ENCODE measurements at places on chromosomes 3 and 15. TPM values are rescaled to one million over a fixed set of nuclear protein-coding genes. Genes with fewer than 3 reads are reported as not detected.

DNA sequence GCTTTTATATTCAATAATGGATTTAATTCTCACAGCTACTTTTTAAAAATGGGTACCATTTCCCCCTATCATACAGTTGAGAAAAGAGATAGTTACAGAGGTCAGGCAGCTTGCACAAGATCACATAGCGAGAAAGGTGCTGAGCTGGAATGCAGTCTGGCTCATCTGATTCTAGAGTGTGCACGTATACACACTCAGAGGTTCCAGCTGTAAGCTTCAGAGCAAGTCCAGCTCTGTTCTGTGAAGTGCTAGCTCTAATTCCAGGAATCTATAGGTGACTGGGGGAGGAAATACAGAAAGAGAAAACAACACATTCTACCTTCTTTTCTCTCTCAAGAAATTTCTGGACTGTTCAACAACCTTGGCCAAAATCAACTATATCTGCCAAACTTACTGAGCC is 318.7 kb downstream of the FOXP1 start:
- no peak for DNase-seq

DNA sequence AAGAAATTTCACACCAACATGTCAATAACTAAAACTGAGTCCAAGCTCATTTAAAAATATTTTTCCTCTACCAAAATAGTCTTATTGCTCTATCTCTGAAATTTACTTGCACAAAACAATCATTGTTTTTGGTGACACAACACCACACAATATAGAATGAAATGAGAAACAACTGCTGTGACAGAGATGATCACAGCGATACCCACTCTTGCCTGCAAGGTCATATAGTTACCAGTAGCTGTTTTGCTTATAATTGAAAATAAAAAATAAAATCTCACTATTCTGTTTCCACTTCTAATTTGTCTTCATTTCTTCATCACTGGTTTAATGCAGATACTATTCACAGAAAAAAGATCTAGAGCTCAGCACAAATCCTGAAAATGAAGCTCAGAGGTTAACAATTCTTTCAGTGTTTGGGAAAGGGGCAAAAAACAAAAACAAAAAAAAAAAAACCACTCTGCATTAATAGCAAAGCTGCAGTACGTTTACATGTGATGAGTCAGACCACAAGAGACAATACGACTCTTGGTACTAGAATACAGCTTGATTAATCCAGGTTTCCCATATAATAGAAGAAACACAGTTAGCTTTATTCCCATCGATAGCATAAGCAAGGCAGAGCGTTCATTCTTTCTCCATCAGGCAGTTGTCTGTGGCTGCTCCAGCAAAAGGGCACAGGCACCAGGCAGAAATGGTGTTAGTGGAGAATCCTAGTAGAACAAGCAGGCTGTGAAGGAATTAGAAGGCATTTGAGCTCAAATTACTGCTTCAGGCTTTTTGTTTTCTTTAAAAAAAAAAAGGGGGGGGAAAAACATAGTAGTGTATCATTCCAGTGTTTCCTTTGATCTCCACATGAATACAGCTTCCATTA is 773 bp downstream of the ANKRD28 start:
- no peak for DNase-seq

DNA sequence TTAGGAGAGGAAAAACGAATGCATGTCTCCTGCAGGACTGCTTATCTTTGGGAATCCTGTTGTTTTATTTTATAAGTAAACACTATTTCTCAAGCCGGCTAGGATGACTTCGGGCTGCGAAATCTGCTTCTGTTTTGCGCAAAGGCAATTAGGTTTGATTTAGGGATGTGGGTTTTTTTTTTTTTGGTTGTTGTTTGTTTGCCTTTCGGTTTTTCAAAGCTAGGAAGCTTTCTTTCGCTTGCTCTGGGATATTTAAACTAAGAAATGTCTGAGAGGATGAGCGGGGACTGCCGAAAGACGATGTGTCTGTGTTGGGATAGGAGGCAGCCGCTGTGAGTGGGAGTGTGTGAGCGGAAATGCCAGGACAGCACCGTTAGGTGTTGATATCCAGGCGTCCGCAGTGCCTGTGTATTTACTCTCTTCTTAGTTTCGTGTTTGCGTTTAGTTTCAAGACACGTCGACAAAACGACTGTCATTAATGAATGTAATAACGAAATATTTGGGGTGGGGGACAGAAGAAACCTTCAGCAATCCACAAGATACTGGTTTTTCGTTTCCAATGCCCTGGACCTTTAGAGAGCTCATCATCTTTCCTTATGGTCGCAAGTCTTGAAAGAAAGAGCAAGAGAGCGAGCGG is 604 bp downstream of the ISL2 start:
- no peak for DNase-seq

- peak; percentile 42 for DNase-seq
Measured at GRCh38 chr3:141051443-141052200, 475 bp downstream of the SPSB4 start.

- no peak for DNase-seq
Measured at GRCh38 chr3:188605905-188606304, 451.9 kb downstream of the LPP start.

GRCh38 chr15:85407421-85408269 is 27.2 kb downstream of the AKAP13 start:
- no peak for DNase-seq

GRCh38 chr15:81642451-81642990 is 268.5 kb upstream of the TMC3 start:
- DNase-seq, result no peak

- no peak for DNase-seq
Measured at GRCh38 chr3:57738391-57738790, 17.7 kb upstream of the SLMAP start.

DNA sequence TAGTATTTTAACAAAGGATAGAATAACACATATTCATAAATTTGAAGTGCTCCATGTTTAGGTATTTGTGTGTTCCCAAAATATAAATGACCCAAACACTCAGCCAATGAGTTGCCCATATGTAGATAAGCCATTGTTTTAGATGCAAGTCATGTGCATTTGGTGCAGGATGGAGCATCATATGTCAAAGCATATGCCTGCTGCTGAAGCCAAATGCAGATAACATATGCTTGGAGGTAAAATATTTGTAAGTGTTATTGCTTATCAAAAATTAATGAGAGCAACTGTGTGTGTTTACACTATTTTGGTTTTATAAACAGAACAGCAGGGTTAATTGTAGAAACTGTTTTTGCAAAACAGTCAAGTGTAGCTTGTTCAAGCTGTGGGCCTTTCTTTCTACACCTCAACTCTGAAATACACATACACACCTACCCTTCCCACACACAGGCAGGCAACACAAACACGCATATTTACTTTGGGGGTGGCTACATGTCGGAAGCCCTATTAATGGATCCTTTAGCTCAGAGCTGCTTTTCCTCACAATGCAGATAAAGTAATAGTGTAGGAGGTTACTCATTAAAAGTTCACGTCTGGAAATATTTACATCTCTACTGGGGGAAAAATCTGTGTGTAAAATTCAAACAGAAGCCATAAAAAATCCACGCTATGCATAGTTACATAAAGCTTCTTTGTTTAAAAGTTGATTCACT is 521.4 kb downstream of the ZNF385D start:
- DNase-seq, result no peak

GRCh38 chr15:83379579-83379959 is 67.6 kb upstream of the SH3GL3 start:
- no peak for DNase-seq

GRCh38 chr3:7518456-7518855 is 657.5 kb downstream of the GRM7 start:
- DNase-seq, result no peak

DNA sequence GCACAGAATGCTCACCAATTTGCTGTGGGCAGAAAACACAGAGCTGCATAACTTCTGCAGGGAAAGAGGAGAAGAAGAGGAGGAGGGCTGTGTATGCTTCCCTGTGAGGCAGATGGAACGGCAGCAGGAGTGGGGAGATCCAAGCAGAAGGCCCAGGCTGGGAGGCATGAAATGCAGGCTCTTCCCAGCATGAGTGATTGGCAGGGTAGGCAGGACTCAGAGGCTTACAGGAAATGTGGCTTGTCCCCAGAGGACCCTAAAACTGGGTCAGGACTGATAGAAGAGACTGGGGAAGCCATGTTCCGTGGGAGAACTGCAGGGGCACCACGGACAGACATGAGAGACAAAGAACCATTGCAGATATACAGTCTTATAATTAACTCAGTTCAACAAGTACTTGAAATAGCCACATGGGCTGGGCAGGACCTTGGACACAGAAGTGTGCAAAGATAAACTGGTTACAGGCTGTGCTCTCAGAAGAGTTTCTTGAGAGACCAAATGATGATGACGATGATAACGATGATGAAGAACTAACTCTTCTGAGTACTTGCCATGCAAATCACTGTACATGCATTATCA is 286.9 kb downstream of the EPHB1 start:
- no peak for DNase-seq

- no peak for DNase-seq
Measured at GRCh38 chr15:70080347-70080746, 17.4 kb downstream of the TLE3 start.

- no peak for DNase-seq
Measured at GRCh38 chr15:95610945-95611344, 719.6 kb upstream of the NR2F2 start.

GRCh38 chr15:62377736-62378480 is 212.8 kb upstream of the C2CD4B start:
- no peak for DNase-seq

- no peak for DNase-seq
Measured at GRCh38 chr3:132288357-132288756, 28.9 kb upstream of the ACP3 start.

DNA sequence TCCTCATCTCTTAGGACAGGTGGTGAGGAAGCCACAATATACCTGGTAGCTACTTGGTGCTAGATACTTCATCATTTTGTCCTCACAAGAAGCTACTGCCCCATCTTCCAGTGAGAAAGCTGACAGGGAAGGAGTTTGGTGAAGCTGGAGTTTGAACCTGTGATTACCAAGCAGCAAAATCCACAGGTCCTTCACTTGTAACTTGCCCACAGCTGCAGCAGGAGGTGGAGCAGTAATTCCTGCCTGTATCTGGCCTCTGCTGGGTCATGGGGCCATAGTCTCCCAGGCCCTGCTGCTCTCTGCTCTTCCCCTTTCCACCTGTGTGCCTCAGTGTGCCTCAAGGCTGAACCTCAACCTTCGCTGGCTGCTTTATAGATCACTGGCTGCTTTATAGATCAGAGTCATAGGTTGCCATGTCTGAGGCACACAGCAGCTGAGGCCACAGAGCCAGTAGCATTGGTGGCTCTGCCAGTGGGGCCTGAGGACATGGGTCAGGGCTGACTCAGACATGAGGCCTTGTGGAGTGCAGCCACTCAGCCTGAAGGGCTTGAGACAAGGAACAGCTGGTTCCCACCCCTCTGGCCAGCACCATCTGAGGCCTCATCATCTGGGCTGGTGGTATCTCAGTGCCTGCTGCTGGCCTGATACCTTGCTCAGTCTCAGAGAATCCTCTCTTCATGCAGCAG is 11.1 kb upstream of the CHRNB4 start:
- DNase-seq, result no peak

- DNase-seq, result no peak
Measured at GRCh38 chr3:178456621-178457285, 79.5 kb upstream of the KCNMB2 start.

DNA sequence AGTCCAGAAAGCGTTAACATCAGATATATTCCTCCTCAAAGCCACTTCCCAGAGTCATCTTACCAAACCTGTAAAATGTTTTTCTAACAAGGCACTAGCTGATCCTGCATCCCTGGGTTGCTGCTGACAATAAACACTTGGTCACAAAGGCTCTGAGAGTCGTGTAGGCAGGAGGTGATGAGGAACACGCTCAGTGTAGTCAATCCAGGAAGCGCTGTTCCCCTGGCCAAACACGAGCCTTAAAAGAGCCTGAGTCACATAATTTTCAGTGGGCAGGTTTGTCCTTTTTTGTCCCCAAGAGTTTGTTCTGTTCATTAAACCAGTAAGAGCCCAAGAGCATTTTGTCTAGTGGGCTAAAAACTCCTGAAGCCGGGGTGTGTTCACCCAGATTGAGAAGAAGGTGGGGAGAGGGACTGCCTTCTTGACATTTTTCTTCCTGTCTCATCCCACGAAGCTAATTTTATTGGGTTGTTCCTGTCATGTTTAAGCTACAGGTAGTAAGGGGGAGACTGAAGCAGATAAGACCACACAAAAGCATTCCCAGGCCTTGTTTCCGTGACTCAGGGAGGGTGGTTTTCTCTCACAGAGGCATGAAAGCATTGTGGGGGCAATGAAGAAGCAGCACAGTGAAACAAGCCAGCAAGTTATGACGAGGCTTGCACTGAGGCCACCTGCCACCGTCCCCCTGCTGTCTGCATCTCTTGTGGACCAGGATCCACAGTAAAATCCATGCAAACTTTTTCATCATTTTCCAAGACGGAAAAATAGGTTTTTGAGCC is 73.7 kb downstream of the FOXB1 start:
- no peak for DNase-seq

Gene PLSCR2
- not detected for total RNA-seq

Gene THAP10
- 5.6 TPM for total RNA-seq

Gene SPINK8
- not detected for total RNA-seq

Gene C2CD4A
- not detected for total RNA-seq

Gene MST1R
- total RNA-seq, result 1.7 TPM

Gene UACA
- 33.7 TPM for total RNA-seq

Gene FANCI
- total RNA-seq, result 2.7 TPM

Gene TMCO5A
- total RNA-seq, result not detected
